ENCODE measurements at places on chromosomes 12 and 14.

GRCh38 chr12:51886021-51886710 is 1.7 kb upstream of the ANKRD33 start:
- DNase-seq = peak; percentile 50

DNA sequence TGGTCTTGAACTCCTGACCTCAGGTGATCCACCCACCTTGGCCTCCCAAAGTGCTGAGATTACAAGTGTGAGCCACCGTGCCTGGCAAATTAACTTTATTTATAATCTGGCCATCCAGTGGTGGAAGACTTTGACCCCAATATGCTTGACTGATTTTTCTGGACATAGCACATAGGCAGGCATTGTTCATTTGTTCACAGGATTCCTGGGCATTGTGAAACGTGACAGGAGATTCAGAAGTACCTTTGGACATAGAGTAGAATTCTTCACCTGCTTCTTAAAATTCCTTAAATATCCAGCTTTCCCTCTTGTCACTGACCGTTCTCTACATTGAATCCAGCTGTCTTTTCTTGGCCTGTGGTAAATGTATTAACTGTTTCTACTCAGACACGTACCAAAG is 103.1 kb downstream of the SCN8A start:
- DNase-seq = no peak

DNA sequence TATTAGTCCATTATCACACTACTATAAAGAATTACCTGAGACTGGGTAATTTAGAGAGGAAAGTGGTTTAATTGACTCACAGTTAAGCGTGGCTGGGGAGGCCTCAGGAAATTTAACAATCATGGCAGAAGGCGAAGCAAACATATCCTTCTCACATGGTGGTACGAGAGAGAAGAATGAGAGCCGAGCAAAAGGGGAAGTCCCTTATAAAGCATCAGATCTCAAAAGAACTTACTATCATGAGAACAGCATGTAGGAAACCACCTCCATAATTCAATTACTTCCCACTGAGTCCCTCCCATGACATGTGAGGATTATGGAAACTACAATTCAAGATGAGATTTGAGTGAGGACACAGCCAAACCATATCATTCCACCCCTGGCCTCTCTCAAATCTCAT is 422.6 kb downstream of the MDGA2 start:
- DNase-seq = no peak

- DNase-seq = no peak
Observed at GRCh38 chr12:43237238-43237879, 314.6 kb downstream of the ADAMTS20 start.

DNA sequence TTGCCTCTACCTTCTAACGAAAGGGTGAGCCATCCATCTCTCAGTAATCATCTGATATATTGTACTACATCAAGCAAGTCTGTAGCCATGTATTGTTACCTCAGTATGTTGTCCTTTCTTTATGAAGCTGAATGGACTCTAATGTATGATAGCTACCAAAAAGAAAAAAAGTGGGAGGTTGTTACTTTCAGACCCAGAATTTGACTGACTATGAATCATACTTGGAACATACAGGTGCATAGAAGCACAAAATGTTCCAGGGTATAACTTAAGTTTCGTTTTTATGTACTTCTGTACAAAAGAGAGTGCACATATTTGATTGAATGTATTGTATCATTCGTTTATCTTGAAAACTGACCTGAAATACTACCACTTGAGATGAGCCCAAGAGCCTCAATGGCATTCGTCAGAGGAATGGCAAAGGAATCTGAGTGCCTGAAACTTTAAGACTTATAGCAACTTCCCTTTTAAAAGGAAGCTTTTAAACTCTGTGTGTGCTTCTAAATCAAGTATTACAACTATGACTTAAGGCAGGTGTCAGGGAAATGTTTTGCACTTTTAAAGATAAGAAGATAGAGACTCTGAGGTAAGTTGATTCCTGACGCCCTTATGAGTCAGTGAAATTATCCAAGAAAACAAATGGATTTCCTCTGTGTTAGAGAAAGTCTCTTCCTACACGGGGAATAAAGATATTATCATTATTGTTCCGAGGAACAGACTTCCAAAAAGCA is 951.5 kb downstream of the GALC start:
- no peak for DNase-seq

DNA sequence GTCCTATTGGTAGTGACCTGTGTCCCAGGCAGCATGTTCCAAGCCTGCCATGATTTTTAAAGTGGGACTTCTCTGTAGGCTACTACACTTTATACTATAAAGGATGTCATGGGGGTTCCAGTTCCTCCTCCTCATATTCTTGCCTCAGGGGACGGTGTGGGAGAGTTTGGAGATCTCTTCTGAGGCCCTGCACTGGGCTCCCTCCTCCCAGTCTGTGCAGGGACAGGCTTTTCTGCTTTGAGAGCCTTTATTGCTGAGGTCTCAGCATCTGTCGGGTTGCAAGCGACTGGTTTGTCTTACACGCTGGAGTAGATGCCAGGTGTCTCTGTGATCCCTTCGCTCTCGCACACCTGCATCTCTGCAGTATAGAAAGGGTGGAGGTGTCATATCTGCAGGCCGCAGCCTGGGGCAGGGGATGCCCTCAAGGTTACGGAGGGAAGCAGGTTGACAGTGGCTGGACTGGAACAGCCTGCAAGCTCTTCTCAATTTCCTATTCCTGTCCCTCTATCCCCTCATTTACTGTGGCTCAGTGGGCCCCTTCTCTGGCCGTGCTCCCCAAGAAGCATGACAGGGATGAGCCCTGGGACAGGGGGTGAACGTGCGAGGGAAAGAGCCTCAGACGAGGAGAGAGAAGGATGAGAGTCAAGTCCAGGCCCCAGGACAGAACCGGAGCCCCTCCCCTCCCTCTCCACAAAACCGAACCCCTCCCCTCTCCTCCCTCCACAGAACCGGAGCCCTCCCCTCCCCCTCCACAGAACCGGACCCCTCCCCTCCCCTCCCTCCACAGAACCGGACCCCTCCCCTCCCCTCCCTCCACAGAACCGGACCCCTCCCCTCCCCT is 51.3 kb downstream of the SLC6A12 start:
- no peak for DNase-seq

GRCh38 chr14:83379436-83379835 is 1845.8 kb upstream of the SEL1L start:
- no peak for DNase-seq

DNA sequence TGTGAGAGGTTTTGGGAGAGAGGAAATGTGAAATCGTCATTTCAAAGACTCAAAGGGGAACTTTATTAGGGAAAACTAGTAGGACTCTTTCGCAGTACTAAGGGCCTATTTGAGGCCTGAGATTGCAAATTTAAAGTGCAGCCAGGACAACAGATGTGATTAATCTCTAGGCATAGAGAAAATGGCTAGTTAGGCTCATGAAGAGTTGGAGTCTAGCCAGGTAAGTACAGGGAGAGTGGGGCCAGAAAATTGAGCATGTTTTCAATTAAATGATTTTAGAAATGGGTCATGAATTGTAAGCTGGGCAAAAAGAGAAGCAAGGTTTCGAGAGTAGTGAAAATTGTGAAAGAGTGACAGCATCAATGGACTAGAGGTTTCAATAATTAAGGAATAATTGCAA is 91.9 kb upstream of the LMNTD1 start:
- no peak for DNase-seq

GRCh38 chr12:870378-870777 is 79.1 kb downstream of the RAD52 start:
- peak; percentile 13 for DNase-seq

DNA sequence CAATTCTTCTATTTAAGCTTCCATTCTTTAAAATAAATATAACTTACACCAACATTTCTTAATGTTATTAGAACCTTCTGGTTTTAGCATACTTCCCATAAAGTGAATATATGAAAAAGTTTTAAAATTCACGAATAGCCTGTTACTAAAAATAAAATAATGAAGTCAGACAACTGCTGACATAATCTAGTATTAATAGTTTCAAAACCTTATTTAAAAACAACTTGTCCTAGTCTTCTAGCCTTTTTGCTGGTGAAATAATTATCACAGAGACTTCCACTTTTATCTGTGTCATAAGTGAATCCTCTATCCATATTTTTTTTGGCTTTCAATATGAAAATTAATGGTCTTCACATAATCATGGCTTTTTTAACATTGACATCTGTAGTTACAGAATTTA is 93.8 kb upstream of the MON2 start:
- DNase-seq = no peak

GRCh38 chr14:52150162-52150561 is 81.3 kb upstream of the NID2 start:
- DNase-seq = no peak

DNA sequence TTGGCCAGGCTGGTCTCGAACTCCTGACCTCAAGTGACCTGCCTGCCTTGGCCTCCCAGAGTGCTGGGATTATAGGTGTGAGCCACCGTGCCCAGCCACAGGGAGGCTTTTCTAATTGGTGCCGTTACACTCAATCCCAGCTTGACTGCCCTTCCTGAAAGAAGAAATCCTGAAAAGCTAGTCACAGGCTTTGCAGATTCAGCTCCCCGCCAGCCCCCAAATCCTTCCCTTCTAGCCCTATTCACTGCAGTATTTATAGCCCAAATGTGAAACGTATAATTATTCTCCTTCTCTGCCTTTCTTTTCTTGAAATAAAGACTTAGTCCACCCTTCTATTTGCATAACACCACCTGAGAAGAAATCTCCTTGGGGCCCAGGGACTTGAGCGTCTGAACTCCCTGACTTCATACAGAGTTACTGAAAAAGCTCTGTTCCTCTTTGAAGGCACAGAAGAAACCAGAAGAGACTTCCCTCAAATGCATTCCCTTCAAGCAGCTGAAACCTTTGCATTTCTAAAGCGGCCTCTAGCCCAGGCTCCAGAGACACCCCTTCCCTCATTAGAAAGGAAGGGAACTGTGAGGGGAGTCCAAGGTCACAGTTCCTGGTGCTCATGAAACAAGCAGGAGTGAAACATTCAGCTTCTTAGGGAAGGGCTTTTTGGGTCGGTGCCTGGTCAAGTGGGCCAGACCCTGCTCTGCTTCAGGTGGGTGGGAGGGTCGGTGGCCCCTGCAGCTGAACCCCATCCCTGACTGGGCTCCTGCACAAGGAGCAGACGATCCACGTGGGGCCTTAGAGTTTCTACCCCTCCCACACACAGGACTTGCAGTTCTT is 42.3 kb upstream of the BATF start:
- DNase-seq = peak; percentile 77

DNA sequence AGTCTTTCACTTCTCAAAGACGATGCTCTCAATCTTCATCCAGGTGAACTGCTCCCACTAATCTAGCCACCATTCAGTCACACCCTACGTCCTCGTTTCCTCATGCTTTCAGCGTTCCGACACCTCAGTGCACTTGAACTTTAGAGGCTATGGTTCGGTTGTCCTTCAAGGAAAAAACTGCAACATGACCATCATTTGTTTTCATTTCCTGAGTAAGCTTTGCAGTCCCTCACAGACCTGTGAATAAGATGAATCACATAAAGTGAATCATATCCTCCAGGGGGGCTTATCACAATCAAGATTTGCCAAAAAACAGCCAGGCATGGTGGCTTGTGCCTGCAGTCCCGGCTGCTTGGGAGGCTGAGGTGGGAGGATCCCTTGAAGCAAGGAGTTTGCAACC is 80.2 kb downstream of the TMCC3 start:
- DNase-seq = no peak

GRCh38 chr14:99192028-99192621 is 79.9 kb downstream of the BCL11B start:
- no peak for DNase-seq

GRCh38 chr12:113103756-113104450 is 31.7 kb downstream of the RASAL1 start:
- DNase-seq = peak; percentile 76

- no peak for DNase-seq
Observed at GRCh38 chr14:28097585-28097984, 669.0 kb upstream of the FOXG1 start.

DNA sequence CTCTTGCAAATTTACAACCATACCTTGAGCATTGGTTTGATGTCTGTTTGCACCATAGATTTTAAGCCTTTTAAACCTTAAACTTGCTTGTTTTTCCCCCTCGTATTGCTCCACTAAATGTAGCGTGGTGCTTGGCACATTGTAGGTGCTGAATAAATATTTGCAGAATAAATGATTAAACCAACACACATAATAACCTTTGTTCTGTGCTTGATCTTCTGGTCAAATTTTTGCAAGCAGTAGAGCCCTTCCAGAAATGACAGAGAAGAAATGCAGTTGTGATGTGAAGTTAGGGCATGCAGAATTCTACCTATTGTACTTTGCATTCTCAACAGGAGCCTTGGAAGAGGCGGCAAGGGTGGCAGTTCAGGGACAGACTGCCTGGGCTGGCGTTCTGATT is 394.4 kb upstream of the TBX3 start:
- no peak for DNase-seq

DNA sequence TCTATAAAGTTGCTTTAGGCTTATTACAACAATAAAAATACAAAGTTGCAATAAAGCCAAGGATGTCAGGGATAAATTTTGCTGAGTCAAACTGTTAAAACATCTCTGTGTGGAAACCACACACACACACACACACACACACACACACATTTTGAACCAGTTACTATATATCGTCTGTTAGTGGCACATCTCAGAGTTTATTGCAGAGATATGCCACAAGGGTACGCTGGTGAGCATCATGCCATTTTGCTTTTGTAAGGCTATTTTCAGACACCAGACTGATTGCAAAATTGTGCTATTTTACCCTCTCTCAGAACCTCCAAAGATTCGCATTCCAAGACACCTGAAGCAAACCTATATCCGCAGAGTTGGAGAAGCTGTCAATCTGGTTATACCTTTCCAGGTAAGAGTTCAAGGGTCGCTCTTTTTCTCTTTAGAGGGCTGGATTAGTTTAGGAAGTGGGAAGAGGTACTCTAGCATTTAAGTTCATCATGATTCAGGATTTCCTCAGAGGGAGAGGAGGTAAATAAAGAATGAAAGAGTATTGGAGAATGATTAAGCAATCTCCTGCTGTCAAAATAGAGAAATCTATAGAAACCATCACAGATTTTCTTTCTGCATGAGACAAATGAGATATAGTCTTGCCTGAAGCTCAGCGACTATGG is 27.3 kb upstream of the CHPT1 start:
- peak; percentile 28 for DNase-seq

DNA sequence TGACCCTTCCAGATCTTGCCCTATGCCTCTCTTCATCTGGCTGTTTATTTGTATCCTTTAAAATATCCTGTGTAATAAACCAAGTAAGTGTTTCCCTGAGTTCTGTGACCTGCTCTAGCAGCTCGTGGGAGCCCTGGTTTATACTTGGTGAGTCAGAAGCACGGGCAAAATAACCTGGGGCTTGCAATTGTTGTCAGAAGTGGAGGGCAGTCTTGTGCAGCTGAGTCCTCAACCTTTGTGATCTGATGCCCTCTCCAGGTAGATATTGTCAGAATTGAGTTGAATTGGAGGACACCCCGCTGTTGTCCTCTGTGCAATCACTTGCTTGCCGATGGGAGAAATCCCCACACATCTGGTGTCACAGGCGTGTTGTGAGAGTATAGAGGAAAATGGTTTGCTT is 62.5 kb upstream of the PRICKLE1 start:
- DNase-seq = no peak

DNA sequence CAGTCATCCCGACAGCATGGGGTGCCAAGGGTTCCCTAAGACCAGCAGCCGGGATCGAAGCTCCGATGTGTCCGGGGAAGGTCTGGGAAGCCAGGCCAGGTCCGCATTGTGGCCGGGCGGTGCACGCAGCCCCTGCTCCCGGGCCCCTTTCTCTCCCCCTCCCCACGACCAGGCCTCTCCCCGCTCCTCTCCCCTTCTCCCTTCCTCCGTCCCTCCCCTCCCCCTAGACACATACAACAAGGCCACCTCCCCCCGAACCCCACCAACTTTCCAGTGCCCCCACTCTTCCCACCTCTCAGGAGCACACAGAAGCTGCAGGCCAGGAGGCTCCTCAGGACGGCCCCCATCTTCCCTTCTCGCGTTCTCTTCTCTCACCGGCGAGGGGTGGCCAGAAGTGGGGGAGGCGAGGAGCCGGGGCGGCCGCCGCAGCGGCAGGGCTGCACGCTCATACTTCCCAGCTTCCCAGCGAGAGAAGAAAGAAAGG is 413 bp downstream of the LRP6 start:
- DNase-seq = no peak
